ENCODE measurements at places on chromosomes 2 and 18.

- no peak for DNase-seq
Measured at GRCh38 chr2:204718607-204719006, 173.3 kb downstream of the PARD3B start.

DNA sequence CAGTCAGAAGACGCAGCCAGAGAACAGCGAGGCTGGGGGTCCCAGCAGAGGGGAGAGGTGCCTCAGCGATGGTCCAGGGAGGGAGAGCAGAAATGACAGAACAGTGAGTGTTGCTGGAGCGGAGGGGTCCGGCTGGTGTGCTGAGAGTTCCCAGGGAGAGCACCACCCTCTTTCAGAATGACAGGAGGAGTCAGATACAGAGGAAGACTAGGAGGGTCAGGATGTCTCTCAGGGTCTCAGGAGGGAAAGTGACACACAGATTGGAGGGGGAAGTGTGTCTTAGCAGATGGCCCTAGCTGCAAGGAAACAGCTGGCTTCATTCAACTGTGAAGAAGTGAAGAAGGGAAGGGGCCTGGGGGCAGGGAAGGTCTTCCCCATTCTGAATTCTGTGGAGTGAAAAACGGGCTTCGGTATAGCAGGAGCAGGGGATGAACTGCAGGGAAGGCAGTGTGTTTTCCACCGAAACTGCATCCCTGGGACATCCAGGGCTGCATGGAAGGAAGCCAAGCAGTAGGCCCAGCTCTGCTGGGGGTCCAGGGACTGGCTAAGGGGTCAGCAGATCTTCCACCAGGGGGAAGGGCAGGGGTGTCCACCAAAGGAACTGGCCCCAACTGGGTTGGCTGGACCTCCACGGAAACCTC is 90.0 kb upstream of the OTOS start:
- DNase-seq: no peak

DNA sequence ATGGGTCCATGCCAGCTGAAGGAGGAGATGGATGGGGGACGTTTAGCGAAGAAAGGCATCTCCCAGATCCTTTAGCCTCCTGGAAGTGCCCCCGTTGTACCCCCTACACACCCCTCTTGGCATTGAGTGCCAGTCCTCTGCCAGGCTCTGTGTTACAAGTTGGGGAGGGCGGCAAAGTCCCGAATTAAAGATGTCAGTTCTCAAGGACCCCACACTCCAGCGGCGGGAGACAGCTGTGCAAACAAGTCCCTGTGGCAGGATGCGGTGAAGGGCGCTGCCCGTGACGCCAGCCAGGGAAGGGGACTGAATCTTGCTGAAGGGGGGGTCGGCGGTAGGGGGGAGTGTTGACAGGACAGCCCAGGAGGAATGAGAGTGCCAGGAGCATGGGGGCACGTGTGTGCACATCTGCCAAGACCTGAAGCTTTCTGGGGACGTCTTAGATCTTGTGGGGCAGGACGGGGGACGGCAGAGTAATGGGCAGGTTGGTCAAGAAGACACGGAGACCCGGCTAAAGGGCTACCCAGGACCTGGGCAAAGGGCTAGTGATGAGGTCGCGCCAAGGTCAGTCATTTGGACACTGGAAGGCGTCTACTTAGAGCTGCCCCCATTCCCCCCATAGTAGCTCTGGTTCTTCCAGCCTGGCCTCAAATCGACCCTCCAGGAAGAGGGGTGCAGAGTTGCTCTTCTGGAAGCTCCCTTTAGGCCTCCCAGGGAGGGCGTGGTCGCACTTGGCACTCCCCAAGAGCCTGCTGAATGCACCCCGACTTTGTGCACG is 2.8 kb upstream of the CTDSP1 start:
- DNase-seq: peak; percentile 52

DNA sequence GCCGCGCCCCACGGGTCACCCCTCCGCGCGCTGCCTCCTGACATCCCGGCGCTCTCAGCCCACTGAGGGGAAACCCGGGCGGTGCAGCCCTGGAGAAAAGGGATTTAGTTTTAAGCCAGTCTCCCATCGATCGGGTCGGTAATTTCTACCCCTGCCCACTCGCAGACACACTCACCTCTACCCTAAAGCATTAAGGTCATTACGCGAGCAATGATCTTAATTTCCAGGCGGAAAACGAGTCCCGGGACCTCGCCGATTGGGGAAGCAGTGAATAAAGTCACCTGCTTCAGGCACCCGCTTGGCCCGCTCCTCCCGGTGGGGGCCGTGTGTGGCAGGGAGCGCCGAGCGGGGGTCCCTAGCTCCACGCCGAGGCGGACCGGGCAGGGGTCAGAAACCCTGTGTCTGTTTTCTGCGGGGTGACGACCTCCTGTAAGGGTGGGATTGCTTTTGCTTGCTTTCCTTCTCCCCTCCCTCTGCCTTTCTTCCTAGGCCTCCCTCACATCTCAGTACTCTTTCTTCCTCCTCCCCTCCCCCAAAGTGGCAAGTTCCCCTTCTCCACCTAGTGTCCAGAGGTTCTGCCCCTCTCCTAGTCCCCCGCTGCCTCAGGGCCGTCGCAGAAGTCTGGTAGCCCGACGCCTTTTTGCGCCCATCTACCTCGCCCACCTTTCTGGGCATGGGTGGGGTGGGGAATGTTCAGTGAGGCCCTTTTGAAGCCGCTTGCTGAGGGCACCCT is 142.6 kb downstream of the MEIS1 start:
- no peak for DNase-seq

GRCh38 chr2:227485429-227485828 is 13.5 kb downstream of the AGFG1 start:
- no peak for DNase-seq

DNA sequence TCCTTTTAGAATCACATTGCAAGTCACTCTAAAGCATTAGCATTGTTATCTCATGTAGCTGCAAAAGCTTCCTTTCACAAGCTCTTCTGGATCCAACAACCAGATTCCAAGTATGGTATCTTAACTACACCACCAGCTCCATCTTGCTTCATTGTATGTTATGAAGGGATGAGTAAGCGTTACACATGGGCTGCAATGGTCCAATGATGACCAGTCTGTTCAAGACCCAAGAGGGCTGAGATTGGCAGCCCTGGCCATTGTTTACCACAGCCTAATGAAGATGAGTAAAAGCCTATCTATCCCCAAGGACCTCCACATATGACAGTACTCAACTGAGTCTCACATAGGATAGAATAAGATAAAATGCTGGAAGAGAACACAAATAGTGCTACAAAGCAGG is 6.3 kb downstream of the CFLAR start:
- DNase-seq: no peak

DNA sequence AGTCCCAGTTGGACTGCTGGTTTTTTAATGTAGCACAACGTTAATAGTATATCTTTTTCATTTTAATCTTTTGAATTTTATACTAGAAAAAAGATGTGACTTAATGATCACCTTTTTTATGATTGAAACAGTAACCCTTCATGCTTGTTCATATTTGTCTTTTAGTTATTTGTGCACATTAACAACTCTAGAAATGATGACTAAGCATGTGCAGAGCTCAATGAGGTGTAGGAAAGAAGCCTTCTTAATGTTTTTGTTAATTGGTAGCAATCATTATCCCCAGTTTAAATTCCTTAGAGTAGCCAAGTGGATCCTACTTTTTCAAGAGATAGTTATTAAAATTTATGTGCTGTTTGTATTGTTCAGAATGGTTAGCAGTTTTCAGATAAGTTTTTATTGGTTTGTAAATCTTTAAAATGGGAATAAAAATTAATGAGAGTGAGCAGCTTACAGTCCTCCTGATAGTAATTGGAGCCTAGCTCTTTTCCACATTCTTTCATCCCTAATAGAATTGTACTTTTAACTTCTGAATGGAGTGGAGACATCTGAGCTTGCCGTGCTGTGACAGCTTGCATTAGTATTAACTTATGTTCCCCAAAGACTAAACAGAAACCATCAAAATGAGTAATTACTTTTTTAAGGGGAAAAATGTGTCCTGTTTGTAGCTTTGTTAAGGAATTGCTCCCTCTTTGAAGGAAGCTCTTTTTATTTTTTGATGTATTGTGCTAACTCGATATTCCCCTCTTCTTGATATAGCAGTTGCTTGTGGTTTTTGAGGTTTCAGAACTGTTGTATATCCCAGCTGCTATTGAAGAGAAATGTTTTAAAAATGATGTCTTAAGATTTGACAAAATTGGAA is 17.3 kb downstream of the PIK3C3 start:
- no peak for DNase-seq

GRCh38 chr2:237455764-237456163 is 31.3 kb upstream of the MLPH start:
- DNase-seq: no peak

DNA sequence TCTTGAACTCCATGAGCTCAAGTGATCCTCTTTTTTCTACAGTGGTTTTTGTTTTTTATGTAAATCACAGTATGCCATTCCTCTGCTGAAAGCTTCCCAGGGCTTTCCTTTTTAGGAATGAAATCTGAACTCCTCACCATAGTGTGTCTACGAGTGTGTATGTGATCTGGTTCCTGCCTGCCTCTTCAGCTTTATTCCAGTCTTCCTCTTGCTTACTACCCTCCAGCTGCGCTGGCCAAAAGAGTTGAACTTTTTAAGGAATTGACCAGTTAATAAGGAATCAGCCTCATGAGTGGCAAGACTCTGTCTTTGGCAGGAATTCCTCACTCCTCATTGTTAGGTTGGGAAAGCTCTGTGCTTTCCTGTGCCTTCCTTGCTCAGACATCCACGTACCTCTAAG is 4.0 kb downstream of the CCT7 start:
- DNase-seq: no peak
